SK-MEL-5 (cell line): ENCODE measurements at places on chromosomes 5 and 9. TPM values are rescaled to one million over a fixed set of nuclear protein-coding genes. Genes with fewer than 3 reads are reported as not detected.

The DDX4 gene
- not detected in 2 replicates for total RNA-seq

The ITGA1 gene
- total RNA-seq, result 21.1 and 29.7 TPM in 2 replicates

The LSM11 gene
- total RNA-seq, result 2.2 and 2.5 TPM in 2 replicates

The GLDC gene
- total RNA-seq, result 1.5 and 2.3 TPM in 2 replicates

The IRX2 gene
- 5.4 and 5.8 TPM in 2 replicates for total RNA-seq

The OR5C1 gene
- total RNA-seq, result not detected in 2 replicates

The TMEM171 gene
- total RNA-seq, result 4.6 and 4.8 TPM in 2 replicates

The DMRT2 gene
- 3.4 and 4.0 TPM in 2 replicates for total RNA-seq

The SPINK4 gene
- not detected in 2 replicates for total RNA-seq

The CTNND2 gene
- total RNA-seq, result 0.85 and 1.2 TPM in 2 replicates

The MRPL22 gene
- total RNA-seq, result 23.8 and 24.7 TPM in 2 replicates

The PRR16 gene
- 1.2 and 1.5 TPM in 2 replicates for total RNA-seq

The SLC22A4 gene
- 0.61 and 0.66 TPM in 2 replicates for total RNA-seq

The LHX3 gene
- total RNA-seq, result not detected in 2 replicates

The PCDHGA5 gene
- total RNA-seq, result 0.56 and 0.66 TPM in 2 replicates

The LECT2 gene
- not detected in 2 replicates for total RNA-seq

- no peak for DNase-seq
Measured at GRCh38 chr5:72511774-72512592, 4.8 kb upstream of the ZNF366 start.

GRCh38 chr5:126769703-126770102 is 7.2 kb upstream of the LMNB1 start:
- no peak for DNase-seq

GRCh38 chr5:59799668-59800346 is 93.7 kb downstream of the PDE4D start:
- DNase-seq, result peak; percentile 78

DNA sequence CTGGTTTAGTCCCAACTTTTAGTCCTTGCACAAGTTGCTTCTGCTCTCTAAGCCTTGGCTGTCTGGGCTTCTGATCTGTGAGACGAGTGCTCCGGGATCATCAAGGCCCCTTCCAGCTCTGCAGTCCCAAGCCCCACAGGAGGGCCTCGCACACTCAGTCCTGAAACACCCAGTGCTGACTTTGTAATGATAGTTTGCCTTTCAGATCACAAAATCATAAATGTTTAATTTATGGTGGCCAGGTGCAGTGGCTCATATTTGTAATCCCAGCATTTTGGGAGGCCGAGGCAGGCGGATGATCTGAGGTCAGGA is 95.9 kb upstream of the SLC25A48 start:
- no peak for DNase-seq

- DNase-seq, result no peak
Measured at GRCh38 chr5:10525124-10525495, 38.8 kb upstream of the ANKRD33B start.

DNA sequence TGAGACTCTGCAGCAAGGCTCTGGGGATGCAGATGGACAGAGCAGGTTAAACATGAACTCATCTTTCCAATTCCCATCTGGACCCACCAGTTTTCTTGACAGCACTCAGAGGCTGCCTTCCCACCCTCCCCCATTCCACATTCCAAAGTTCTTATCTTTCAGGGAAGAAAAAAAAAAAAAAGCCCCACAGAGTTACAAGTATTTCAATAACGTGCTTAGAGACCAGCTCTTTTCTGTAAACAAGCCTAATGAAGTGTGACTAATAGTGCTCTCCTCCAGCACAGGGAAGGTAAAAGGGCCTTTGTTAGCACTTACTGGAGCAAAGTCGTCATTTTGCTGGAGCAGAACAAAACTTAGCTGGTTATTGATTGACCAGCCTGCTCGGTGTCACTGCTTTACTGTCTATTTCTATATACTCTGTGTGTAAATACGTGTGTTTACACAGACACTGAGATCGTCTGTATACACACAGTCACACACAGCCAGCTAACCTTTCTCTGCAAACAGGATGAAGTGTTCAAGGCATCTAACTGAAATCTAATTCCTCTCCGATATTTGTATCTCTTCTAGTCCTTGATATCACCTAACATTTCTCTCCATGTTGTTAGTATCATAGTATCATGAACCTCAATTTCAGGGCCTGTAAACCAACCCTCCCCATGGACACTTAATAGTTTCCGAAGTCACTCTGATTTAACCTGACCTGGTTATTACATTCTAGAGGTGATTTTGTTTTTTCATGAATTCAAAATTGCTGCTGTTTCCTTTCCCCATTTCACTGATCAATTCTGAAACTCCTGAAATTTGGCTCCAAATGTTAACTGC is 84.9 kb downstream of the ZNF608 start:
- peak; percentile 88 for DNase-seq

GRCh38 chr9:103167530-103167929 is 172.4 kb downstream of the CYLC2 start:
- no peak for DNase-seq

DNA sequence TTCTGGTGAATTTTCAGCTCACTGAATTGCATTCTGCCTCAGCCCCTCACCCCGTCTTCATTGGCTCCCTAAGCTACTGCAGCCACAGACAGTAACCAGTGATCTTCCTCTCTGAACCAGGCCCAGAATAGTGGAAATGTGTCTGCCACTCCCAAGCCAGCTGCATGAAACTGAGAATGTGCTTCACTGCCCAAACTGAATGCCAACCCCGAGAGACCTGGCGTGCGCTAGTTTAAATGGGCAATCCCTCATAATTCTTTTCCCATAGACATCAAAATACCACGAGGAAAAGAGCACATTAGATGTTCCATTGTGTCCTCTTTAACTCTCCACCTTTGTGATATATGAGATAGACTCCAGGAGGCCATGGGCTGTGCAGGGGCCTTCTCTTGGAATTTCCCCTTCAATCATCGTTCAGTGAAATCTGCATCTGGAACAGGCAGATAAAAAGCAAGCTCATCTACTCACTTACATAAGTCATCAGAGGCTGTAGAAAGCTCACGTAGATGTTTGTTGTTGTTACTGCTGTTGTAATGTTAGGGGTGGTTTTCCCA is 320.2 kb downstream of the NFIB start:
- DNase-seq, result no peak

DNA sequence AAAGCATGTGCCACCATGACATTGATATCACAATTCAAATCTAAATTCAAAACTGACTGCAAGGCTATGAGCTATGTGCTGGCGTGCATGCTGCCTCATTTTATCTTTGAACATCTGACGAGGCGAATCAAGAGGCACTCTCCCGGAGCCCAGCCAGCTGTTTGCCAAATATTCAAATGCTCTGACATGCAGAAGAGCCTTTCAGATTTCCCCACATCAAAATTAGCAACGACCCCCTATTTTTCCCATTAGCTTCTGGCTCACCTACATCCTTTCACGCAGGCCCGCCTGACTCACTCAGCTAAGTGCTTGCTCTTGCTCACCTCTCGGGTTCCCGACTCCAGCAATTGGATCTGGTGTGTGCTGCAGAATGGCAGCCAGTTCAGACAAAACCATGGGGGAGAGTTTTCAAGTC is 159.0 kb downstream of the NR2F1-AS1 start:
- no peak for DNase-seq

GRCh38 chr5:77937015-77937908 is 161.1 kb upstream of the TBCA start:
- DNase-seq, result peak; percentile 68

DNA sequence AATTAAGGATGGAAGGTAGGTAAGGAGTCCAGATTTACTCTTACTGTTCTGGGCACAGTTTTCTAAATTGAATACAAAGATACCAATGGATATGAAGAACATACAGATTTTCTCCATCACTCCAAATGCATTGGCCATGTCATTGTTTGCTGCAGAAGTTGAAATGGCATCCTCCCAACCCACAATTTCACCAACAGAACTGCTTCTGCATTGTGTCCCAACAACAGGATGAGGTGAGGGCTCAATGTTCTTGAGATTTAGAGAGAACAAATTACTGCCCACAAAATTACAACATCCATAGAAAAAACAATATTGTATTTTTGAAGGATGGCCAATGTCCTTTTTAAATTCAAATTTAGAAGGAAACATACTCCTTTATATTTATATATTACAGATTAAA is 88.9 kb downstream of the NUDT12 start:
- no peak for DNase-seq

DNA sequence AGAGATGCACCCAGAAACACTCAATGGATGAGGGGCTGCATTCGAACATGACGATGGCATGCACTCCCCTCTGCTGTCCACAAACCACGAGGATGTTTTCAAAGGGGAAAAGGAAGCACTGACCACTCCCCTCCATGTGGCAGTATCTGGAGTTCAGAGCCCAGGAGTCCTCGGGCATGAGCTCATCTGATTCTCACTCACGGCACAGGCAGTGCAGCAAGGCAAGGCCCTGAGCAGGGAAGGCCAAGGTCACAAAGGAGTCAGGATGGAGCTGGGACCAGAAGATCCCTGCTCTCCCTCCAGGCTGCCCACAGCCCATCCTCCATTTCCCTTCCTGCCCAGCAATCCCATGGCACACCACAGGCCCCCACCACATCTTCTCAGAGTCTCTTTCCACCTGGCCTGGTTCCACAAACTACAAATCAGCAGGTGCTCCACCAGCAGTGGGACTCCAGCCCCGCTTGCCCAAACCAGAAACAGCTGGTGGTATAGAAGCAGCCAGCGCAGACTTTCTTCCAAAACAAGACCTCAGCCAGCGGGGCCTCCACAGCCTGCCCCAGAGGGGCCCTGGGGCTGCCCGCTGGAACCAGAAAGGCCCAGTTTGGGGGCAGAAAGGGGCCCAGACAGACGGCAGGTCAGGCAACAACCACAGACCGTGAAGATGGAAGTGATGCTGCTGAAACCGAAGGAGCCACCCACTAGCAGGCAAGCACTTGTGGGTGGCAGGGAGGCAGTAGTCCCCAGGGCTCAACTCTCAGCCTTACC is 12.2 kb downstream of the TNIP1 start:
- no peak for DNase-seq

DNA sequence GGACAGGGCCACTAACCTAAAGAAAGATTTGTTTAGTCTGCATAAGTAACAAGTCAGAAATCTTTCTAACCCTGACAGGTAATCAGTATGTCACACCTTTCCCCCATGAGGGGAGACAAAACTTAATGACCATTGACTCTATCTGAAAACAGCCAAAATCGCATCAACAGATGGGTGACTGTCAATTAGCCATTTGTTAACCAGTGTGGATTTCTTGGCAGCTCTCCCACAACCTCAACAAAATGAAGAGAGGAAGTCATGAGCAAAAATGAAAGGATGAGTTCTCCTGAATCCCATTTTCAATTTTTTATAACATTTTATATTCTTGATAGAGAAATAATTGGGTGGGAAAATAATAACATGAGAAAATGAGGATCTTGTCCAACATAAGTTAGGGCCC is 84.6 kb upstream of the SNX2 start:
- no peak for DNase-seq

DNA sequence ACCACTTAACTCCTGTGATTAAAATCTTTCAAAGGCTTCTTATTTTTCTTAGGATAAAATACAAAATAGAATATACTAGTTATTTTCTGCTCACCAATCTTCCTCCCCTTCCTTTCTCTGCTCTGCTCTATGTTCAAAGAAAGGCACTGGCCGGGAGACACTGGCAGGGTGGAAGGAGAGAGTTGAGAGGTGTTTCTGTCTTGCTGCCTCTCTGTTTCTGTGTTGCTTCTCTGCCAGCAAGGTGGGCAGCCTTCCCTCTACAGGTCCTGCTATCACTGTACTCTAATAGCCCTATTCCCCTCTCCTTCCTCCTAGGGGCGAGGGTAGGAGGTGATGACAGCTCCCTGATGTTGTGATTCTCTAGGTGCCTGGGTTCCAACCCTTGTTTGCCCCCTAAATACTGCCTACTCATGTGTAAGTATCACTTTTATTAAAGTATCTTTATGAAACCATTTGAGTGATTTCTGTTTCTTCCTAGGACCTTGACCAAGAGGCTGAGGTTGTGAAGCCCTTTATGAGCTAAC is 515.1 kb downstream of the TLE4 start:
- DNase-seq, result no peak

DNA sequence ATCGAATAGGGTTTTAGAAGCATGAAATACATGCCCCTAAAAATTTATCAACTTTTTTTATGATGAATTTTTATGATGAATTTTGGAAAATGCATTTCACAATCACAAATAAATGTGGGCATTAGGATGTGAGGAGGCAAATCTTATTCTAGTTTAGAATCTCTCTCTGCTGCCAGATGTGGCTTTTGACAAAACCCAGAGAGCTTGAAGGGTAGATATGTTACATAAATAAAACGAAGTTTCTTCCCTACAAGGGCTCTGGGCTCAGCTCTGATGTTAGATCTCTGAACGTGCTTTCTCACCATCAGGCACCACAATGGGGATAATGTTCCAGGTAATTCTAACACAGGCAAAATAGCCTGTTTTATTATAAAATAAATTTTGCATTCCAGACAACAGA is 102.3 kb upstream of the ADAMTSL1 start:
- no peak for DNase-seq

DNA sequence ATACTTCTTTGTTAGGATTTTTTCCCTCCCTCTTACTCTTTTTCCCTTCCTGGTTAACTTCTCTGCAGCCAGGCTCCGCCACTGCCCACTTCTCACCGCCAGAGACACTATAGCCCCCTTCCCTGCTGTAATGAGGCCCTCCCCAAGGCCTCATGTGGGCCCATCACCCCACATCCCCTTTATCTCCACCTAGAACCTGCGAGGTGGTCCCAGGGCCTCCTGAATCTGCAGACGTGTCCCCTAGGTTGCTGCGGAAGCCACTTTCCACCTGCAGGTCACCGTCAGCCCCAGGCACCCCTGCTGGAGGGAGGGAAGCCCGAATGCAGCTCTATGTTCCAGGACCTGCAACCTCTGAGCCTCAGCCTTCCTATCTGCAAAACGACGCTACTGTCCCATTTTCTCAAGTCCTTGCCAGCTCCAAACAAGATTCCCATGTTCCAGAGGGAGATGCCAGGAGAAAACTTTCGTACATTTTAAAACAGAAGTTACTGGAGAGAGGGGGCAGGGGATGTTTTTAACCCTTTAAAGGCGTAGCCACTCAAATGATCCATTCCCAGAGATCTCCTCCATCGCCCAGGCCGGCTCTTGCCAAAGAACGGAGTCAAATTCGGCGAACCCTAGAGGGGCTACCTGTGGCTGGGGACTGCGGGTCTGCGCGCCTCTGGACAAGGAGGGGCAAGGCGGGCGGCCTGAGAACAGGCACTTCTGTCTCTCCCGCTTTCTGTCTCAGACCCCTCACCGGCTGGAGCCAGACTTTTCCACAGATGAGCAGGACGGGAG is 929 bp downstream of the SH3PXD2B start:
- DNase-seq, result peak; percentile 64

DNA sequence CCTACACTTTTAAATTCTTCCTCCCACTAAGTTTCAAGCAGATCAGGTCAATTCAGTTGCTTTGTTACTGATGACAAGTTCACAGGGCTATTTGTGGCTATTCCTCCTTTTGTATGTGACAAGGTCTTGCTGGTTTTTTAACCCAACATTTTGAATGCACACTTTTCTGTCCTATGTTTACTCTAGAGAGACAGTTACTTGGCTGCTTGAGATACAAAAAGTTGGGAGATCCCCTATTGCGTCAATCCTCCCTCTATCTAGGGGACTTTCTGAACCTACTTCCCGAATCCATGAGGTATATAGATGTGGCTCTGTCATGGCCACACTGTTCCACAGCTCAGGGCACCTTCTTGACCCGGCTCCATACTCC is 386.7 kb downstream of the NTRK2 start:
- DNase-seq, result no peak
